ENCODE measurements at places on chromosomes 5 and 9.

GRCh38 chr9:137423514-137424291, 510 bp downstream of the NOXA1 start:
- no peak for DNase-seq

DNA sequence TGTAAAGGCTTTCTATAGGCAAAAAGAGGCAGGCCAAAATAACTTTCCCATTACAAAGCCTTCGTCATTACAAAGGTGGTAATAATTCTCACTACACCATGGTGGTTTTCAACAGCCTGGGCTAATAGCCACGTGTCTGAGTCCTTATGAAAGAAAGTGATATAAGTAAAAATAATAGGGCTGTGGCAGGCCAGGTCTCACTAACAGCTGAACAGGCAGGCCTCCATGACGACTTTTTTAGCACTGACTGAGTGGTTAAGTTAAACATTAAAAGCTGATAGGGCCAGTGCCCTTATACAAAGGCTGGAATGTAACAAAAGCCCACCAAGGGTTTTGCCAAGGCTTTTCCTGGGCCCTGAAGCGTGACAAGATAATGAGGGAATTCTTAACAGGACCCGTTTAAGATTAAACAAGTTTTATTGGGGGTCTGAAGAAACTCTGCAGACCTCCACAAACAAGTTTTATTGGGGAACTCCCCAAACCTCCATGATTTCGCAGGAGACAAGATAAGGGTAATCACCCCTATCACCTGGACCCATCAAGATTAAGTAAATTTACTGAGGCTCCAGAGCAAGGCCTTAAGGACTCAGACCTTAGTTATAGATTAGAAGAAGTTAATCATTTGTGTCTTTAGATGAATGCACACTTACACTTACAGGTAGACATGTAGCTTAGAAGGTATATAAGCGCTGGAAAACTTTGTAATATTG, 412.9 kb downstream of the CHSY3 start:
- no peak for DNase-seq

DNA sequence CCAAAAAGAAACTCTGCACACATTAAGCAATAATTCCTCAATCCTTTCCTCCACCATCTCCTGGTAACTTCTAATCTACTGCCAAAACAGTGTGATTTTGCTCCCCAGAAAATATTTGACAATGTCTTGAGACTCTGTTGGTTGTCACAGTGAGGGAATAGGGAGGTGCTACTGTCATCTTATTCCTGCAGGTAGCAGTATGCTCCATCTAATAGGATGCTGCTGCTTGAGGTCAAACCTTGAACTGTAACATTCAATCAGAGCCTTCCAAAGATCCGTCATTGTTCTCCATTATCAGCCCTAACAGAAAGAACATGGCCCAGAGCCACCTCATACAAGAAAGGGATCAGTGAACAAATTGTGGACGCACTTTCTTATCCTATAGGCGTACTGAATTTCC, 514.7 kb upstream of the GRIN3A start:
- DNase-seq = no peak

GRCh38 chr5:66966439-66966838, 230.2 kb downstream of the CD180 start:
- DNase-seq = no peak

DNA sequence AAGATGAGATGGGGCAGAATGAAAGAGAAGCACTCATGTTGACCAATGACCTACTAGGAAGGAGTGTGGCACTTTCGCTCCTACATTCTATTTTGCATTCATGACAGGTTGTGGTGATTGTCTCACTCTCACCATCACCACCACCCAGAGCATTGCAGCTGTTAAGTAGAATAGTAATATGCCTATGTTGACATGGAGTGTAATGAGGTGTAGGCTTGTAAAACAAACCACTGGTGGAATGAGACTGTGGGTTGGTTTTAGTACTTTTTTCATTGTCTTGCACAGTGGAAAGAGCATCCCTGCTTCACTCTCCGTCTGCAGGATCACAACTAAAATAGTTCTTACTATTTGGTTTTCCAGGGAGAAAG, 516.7 kb downstream of the NTRK2 start:
- no peak for DNase-seq

DNA sequence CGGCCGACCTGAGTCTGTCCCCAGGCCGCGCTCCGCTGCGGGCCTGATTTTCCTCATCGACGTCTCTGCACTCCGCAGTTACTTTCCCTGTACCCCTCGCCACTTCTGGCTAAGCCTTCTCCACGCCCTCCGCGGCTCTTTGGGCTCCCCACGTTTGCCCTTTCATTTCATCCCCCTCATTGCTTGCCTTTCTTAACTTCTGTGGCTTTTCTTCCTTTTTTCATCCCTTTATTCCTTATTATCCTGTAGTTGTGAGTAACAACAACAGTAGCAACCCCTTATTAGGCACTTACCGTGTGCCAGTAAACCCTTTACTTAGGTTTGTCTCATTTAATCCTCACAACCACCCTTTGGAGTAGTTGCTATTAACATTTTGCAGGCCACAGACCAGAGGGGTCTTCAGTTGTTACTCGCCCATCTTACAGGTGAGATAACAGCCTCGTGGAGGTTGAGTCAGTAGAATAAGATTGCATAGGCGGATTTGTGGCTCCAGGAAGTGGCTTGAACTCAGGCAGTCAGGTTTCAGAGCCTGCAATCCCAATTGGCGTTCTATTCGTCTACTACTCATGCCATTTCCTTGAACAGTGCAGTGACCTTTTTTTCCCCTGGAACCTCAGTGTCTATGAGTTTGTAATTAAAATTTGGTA, 724 bp downstream of the TCERG1 start:
- DNase-seq = no peak

DNA sequence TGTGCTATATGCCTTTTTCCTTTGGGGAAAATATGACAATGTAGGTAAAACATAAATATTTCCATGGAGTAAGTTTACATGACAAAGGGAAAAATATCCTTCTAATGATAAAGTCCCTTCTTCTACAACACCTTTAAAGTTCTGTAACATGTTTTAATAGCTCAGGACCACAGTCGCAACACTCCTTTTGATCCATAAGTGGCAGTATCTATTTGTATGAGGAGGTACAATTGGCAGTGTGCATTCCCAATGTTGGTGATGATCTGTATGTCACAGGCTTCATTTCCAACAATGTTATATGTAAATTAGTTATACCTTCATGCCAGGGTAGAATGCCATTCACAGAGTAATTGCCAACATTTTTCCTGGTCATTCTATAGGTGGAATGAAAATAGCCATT, 127.1 kb upstream of the CCNH start:
- DNase-seq = no peak

DNA sequence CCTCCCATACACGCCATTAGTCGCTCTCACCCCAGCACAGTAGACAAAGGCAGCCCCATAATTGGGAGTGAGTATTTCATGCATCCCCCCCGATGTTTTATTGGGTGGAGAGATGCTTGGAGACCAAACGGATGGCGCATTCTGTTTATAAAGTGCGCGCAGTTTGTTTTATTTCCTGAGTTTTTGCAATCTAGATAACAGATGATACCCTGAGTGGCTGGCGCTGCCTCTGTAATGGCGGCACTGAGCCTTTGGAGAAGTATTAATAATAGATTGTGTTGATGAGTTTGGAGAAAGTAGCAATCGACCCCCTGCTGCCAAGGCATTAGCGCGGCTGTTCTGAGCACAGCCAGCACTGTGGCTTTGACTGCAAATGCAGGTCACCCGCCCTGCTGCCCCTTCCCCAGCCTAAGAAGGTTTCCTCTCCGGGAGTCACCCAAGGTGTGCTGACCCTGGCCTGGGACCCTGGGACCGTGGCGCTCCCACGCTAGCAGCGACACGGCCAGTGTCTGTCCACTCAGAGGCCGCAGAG, 74.3 kb downstream of the LMX1B start:
- no peak for DNase-seq

DNA sequence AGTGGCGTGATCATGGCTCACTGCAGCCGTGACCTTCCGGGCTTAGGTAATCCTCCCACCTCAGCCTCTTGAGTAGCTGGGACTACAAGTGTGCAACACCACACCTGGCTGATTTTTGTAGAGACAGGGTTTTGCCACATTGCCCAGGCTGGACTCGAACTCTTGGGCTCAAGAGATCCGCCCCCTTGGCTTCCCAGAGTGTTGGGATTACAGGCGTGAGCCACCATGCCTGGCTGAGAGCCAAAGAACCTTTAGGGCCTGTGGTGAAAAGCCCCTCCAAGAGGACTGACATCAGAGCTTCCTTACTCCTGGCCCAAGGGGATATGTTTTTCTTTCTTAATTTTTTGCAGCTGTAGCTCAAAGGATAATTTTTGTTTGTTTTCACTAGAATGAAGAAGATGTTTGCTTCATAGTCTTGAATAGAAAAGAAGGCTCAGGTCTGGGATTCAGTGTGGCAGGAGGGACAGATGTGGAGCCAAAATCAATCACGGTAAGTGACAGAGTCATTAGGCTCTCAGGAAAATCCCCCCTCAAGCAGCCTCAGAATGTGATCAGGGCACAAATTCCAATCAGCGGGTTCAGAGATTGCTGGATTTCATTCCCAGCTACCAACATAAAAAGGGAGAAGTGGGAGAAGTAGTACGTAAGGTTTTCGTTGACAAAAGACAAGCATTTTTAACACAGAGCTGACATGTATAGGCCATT, 77.1 kb downstream of the GOLPH3 start:
- DNase-seq = no peak

DNA sequence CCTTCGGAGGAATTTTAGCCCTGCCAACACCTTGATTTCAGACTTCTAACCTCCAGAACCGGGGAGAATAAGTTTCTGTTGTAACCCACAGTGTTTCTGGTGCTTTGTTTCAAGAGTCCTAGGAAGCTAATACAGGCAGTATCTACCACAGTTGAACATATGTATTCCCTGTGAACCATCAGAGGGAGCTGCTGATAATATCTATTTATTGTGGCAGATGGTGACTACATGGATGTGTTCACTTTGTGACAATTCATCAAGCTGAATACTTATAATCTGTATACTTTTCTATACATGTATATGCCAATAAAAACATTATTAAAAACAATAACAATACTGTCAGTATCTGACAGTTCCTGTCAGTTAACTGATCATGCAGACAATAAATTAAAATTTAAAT, 137.2 kb upstream of the GNA14 start:
- DNase-seq = no peak

- no peak for DNase-seq
Measured at GRCh38 chr9:127662617-127663016, 44.2 kb upstream of the CFAP157 start.

DNA sequence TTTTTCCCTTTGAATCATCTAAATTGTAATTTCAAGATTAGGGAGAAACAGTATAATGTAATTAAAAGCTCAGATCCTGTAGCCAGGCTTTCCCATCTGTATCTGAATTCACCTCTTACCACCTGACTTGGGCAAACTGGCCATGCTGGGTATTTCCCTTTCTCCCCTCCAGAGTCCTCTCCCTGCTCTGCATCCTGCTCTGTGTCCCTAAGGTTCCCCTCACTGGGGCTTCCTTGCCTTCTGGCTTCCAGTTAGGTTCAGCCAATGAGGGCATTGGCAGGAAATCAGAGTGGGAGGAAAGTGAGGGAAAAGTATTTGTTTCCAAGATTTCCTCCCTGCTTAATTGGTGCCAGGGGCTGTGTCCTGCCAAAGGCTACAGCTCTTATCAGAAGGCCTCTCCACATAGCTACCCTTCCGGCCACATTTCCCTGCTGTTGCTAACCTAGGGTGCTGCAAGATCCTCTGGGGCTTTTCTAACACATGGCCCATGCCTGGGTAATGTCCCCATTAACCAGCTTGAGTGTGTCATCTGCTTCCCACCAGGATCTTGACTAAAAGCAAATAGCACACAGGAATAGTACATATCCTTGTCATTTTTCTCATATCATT, 51.0 kb upstream of the MPDZ start:
- DNase-seq = no peak

DNA sequence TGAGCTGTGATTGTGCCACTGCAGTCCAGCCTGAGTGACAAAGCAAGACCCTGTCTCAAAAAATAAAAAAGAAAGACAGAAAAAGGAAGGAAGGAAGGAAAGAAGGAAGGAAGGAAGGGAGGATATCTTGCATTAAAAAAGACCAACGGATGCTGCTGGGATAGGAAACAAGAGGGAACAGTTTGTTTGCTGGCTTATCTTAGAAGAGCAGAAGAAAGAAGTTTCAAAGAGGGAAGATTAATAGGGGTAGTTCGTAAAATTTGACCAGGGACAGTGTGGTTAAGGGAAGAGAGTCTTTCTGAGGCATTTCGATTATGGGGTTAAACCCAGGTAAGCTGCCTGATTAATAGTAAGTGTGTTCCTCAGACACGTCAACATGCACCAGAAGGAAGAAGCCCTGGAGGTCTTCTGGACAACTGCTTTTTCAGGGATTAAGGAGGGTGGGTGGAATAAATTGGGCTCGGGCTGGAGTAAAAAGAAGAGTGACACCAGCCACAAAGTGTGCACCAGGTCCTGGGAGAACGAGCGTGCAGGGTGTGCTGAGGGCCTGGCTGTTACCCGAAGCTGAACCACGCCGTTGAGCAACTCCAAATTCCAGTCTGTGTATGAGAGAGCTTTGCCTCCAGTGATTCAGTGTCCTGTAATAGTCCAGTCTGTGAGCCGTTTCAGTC, 24.8 kb downstream of the FYB1 start:
- DNase-seq = no peak

- DNase-seq = no peak
Measured at GRCh38 chr5:34691326-34691725, 35.2 kb downstream of the RAI14 start.

DNA sequence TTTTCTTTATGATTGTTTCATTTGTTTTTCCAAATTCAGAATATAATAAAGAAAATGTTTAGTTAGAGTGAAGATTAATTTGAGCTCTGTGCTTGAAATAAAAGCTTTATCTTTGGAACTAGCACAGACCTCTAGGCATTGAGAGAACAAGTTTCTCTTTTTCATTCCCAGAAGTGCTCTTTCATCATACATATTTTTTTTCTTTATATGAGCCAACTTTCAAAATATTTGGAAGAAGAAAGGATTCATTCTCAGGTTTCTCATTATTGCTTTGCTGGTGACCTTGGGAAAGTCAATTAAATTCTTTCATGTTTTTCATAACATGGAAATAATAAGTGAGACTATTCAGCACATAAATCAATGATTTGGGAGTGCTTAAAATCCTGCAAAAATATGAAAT, 16.8 kb downstream of the CTXN3 start:
- DNase-seq = no peak

DNA sequence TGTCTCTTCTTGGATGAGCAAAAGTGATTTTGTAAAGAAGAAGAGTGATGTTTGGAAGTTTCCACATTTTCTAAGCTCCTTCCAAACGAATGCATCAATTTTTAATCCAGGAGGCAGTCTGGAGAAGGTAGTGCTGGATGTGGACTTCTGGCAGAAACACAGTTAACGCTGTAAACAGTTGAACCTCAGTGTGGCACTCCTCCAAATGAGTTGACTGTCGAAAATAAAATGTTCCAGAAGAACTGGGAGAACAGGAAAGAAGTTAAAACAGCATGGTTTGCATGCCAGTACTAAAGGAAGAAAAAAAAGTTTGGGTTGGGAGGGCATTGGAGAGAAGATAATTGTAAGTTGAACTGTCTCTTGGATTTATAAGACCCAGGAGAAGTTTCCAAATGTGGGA, 6.5 kb downstream of the ZNF462 start:
- DNase-seq = no peak

- DNase-seq = peak; percentile 41
Measured at GRCh38 chr5:77629509-77630113, 8.9 kb downstream of the OTP start.

GRCh38 chr5:149675610-149676201, 54.4 kb upstream of the PPARGC1B start:
- DNase-seq = no peak
